Left cardiac atrium (tissue), 4 donors: ENCODE measurements at places on chromosomes 16 and 17. TPM values are rescaled to one million over a fixed set of nuclear protein-coding genes. Genes with fewer than 3 reads are reported as not detected.

DNA sequence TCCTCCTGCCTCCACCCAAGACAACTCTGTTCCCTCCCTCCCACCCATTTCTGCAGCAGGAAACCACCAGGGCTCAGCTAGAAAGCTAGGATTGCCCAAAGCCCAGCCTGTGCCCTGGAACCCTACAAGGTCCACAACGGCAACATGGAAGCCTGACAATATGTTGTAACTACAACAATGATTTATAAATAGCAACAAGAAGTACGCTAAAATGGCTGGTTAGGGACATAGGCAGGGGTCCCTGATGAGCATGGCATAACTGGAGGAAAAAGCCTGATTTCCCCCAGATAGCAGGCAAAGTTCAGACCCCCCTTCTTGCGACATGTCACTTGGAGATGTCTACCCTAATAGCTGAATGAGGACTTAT, 6.6 kb downstream of the ST3GAL2 start:
- DNase-seq: no peak

DNA sequence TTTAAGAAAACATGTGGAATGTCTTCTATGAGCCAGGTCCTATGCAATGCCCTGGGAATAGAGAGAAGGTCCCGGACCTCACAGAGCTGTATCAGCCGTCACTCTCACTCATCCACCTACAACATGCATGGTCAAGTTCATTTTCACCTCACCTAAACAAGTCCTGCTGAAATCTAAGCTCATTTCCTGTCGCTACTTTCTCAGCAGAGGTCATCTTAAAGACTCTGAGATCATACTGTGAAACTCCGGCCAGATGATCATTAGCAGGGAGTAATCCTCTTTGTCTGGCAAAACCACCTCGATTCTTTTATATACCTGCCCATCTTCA, 66.2 kb upstream of the LYRM9 start:
- no peak for DNase-seq

- DNase-seq: no peak
Measured at GRCh38 chr17:80899402-80900268, 92.0 kb upstream of the CHMP6 start.

- no peak for DNase-seq
Measured at GRCh38 chr16:50668368-50669008, 12.6 kb downstream of the SNX20 start.

- DNase-seq: no peak
Measured at GRCh38 chr16:77335652-77336234, 99.1 kb downstream of the ADAMTS18 start.

GRCh38 chr16:2691491-2692248, 9.3 kb downstream of the KCTD5 start:
- DNase-seq: no peak

TBC1D3B gene
- 3.9 TPM for total RNA-seq
